ENCODE measurements at places on chromosomes 7 and 10.

GRCh38 chr10:10533437-10533836 lies 484.2 kb upstream of the CELF2 start:
- DNase-seq, result no peak

GRCh38 chr7:107078517-107078966 lies 34.0 kb downstream of the PRKAR2B start:
- DNase-seq, result peak; percentile 47

DNA sequence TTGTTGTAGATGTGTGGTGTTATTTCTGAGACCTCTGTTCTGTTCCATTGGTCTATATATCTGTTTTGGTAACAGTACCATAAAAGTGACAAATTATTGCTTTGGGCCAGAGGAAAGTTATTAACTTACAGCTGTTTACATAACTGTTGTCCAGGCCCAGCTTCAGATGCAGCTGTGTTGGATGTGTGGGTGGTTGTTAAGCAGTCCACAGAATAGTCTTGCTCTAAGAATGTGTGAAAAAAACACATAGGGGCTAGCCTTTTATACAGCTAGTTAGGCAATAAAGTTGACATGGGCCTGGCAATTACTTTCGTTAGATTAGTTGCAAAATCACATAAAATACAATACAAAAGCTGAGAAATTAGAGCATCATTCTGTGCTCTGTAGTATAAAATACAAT lies 31.9 kb downstream of the DLD start:
- no peak for DNase-seq

- no peak for DNase-seq
Observed at GRCh38 chr7:46291601-46292150, 370.6 kb upstream of the IGFBP3 start.

- no peak for DNase-seq
Observed at GRCh38 chr7:79301419-79301818, 152.0 kb downstream of the MAGI2 start.

DNA sequence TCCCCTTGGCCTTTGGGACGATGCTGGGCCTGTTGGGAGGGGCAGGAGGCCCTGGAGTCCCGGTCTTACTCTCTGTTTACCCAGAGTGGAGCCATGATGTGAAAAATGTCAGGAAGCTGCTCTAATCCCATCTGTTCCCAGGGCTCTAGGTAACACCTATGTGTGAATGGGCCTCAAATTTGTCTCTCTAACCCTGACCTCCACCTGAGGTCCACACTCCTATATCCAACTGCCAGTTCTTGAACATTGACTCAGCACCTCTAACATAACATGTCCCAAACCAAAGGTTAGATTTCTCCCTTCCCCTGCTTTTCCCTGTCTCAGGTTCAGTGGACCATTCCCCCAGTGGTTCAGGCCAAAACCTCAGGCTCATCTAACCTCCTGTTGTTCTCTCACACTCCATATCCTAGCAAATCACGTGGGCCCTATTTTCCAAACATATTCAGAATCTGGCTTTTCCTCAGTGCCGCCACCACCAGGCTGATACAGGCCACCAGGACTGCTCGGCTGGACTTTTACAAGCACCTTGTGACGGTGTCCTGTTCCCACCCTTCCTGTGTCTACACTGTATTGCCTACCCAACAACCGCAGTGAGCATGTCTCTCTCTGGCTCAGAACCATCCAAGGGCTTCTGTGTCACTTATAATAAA lies 130.6 kb downstream of the ATXN7L1 start:
- DNase-seq, result no peak

All from NCI-H345 (cell line).